ENCODE measurements at places on chromosomes 12 and 14.

- DNase-seq: no peak
Measured at GRCh38 chr14:63524537-63525155, 18.5 kb downstream of the PPP2R5E start.

GRCh38 chr12:18752280-18752920, 14.5 kb downstream of the CAPZA3 start:
- peak; percentile 94 for DNase-seq

DNA sequence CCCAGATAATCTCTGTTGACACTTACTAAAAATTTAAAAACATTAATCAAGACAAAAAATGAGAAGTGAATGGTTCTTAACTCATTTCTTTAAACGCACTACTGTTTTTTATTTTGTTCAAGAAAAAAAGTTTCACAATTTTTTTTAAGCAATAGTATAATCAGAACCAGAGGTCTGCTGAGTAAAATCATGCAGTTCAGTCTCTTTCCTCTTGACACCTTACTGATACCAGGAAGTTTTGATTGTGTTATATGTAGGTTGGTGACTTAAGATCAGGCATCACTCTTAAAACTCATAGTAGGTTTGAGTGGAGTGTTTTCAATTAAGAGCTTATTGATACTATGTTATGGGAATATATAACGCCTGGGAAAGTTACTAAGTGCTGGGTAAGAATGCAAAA, 121.4 kb downstream of the TRMT5 start:
- DNase-seq: no peak

- no peak for DNase-seq
Measured at GRCh38 chr12:24899503-24900075, 49.3 kb downstream of the BCAT1 start.

DNA sequence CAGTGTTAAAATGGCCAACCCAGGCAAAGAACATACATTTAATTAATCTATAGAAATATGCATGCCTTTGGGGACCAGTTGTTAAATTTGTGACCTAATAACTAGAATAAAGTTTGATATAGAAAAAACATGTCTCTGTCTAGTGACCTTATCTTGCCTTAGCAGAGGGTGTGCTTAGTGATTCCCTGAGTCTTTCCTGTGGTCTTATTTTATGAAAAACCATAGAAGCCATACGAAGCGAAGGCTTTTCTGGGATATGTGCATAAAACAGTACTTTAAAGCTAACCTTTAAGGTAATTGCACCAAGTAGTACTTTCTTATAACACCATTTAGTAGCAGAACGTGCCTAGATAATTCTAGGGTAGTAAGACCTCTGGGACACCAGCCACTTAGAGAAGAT, 379.4 kb downstream of the ZFP36L1 start:
- DNase-seq: no peak

- DNase-seq: no peak
Measured at GRCh38 chr12:104741077-104741476, 217.0 kb downstream of the SLC41A2 start.

- no peak for DNase-seq
Measured at GRCh38 chr14:24938593-24938992, 111.4 kb downstream of the STXBP6 start.
